ENCODE measurements at places on chromosomes 12 and 14.

- DNase-seq = no peak
Measured at GRCh38 chr12:14026537-14026936, 45.1 kb upstream of the GRIN2B start.

- no peak for DNase-seq
Measured at GRCh38 chr14:99402285-99402648, 78.4 kb downstream of the SETD3 start.

DNA sequence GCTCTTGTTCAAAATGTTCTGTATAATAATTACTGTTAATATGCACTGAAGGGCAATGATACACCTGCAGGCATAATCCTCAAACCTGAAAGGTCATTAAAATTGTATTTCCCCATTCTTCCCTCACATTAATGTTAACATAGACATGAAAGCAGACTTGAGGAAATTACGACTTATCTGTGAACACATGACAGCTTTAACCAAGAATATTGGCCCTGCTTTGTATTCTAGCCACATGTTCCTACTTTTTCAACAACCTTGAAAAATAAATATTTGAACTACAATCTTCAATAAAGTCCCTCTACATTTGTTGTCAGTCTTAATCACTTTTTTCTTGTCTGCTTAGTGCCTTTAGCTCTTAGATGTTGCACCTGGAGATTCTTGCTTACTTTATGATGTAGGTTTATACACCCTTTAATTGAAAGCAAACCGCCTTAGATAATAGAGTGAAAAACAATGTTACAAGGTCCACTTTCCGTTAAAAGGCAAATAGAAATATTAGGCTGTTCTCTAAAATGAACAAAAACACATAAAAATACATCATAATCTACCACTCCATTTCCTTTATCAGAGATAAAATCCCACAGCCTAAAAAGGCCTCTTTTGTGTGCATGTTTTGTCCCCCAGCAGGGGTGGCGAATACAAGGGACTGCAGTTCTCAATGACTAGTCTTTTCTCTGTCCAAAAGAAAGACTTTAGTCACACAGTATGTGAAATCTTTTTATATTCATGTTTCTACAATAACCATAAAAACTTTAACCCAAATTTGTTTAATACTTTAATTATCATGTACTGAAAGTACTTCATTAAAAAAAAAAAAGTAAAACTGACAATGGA, 55.9 kb downstream of the ZFC3H1 start:
- no peak for DNase-seq

GRCh38 chr12:62744551-62744950, 190.4 kb downstream of the PPM1H start:
- DNase-seq = peak; percentile 34

DNA sequence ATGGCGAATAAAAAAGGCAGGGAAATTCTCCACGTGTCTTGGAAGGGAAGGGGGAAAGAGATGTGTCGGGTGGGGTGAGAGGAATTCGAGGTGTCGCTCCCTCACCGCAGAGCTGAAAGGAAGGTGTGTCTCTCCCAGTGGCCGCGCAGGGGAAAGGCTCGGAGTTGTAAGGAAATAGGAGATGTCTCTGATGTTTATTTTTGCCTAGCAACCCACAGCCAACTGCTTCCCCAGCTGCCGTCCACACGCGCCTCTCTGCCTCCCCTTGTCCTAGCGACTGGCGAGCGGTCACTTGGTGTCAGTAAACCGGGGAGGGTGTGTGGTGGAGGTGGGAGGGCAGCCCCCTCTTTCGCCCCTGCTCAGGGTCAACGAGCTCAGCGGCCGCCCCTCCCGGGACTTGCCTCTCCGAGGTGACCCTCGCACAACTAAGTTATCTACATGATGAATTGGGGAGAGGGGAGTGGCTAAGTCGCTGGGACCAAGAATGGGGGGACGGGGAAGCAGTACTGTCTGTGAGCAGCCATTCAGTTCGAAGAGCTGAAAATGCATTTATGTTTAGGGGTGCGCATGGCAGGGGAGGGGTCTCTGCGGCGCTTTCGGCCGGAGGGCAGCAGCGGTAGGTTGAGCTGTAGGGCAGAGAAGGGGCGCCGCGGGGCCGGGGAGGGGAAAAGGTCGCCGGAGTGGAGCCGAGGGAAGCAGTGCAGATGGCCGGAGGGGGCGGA, 585 bp upstream of the DYRK2 start:
- DNase-seq = peak; percentile 88

GRCh38 chr12:42985506-42985905, 396.0 kb upstream of the PRICKLE1 start:
- DNase-seq = peak; percentile 58

GRCh38 chr14:70140614-70141013, 48.1 kb downstream of the SLC8A3 start:
- no peak for DNase-seq
